ENCODE measurements at places on chromosomes 13 and 19.
A peak's percentile ranks its signal among the peaks of the same experiment; 100 is the strongest.

DNA sequence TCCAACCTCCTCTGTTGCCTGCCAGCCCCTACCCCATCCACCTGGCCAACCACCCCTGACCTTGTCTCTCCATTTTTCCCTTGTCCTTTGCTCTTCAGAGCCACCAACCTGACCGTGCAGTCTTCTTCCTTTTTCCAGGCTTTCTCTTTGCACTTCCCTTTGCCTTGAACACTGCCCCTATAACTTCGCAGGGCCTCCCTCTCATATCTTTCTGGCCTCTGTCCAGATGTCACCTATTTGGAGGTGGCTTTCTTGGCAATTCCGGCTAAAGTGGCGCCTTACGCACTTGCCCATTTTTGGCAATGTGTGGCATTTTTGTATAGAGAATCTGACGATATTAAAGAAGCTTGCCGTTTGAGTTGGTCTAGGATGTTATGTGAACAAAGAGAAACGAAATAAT, 844 bp downstream of the ZNF543 start:
- ATAC-seq = no peak

GRCh38 chr13:86066611-86067365, 267.6 kb upstream of the SLITRK6 start:
- no peak for ATAC-seq

DNA sequence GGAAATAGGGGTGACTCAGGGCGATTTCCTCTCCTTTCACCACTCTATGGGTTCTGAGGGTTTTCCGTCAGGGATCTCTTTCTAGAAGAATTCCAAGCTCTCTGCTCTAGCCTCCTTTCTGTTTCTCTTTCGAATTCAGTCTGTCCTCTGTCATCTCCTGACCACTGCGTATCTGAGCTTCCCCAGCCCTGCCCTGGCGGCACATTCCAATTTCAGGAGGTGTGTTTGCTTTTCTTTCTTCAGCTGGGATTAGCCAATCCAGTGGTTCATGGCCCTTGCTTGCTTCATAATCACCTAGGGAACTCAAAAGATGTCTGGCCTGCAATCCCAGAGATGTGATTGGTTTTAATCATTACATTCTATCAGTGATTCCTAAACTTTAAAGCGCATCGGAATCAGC, 9.4 kb downstream of the IFNL2 start:
- no peak for ATAC-seq

GRCh38 chr13:80101040-80101439, 239.9 kb downstream of the SPRY2 start:
- ATAC-seq = peak; percentile 55

- ATAC-seq = no peak
Measured at GRCh38 chr13:50422181-50423148, 407.2 kb downstream of the KCNRG start.

GRCh38 chr13:109406376-109406992, 379.9 kb downstream of the IRS2 start:
- ATAC-seq = no peak

DNA sequence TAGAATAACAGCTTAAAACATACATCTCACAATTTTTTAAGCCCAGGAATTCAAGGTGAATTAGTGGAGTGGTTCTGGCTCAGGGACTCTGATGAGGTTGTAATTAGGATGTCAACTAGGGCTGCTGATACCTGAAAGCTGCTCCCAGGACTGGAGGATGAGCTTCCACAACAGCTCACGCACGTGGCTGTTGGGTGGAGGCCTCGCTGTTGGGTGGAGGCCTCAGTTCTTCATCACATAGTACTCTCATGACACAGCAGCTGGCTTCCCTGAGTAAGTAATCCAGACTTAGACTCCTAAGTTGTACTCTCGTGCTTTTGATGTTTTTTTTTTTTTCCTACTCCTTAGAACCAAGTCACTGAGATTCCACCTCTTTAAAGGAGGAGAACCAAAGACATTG, 577.1 kb upstream of the PRR20A start:
- no peak for ATAC-seq

- no peak for ATAC-seq
Measured at GRCh38 chr13:100809856-100810255, 135.3 kb upstream of the TMTC4 start.

DNA sequence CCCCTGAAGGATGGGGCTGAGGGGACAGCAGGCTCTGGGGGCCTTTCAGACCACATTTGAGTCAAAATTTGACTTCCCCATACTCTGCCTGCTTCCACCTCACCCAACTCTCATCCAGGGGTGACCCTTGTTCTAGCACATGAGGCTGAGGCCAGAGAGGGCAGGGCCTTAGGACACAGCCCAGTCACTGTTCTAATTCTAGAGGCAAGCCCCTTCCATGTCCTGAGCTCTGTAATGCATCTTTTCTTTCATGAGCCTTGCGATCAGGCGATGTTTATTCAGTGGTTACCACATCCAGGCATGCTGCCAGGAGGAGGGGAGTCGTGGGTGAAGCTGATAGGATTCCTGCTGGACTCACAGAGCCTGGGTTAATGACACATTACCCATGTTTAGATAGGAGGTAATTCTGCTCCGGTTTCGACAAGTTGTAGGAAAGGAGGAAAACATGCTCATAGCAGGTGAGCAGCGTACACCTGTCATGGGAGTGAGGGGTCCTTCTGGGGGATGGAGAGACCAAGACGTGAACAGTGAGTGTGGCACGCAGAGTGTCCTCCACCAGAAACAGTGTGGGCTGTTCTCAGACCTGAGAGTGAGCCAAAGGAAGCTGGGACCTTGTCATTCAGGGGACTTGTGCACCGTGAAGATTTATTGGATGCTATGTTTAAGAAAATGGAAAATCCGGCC, 9.3 kb downstream of the RPS9 start:
- ATAC-seq = peak; percentile 82

GRCh38 chr13:39961036-39961435, 305.6 kb downstream of the COG6 start:
- ATAC-seq = no peak

DNA sequence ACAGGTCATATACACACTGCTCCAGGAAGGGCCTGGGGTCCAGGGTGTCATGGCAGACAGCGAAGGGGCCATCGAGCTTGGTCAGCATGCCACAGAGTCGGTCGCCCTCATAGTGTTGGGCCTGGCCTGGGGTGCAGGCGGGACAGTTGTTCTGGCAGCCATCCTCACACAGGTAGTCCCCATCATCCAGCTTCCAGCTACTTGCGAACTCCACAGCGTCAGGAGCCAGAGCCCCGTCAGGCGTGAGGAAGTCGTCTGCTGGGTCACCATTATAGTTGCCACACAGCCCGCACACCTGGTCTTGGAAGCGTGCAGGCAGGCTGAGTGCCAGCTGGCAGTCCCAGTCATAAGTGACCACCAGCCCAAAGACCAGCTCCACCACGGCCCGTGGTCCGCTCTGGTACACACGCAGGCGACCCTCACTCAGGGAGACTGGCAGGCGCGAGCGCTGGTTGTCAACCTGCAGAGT, 16.2 kb downstream of the FCGBP start:
- no peak for ATAC-seq

DNA sequence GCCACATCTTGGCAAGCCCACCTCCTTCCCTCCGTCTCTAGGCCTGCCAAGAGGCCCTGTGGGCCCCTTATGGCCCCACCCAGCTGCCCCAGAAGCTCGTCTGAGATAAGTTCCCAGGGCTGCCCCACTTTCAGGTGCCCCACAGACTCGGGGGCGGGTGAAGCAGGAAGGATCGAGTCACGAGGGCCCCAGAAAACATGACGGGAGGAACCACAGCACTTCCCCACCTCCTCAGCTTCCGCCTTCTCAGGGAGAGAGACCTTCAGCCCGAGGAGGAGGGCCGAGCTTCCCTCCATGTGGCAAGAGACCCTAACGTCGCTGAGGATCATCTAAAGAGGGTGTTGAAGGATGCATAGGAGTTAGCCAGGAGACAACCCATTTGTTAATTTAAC, 4.5 kb upstream of the IL12RB1 start:
- ATAC-seq = no peak

DNA sequence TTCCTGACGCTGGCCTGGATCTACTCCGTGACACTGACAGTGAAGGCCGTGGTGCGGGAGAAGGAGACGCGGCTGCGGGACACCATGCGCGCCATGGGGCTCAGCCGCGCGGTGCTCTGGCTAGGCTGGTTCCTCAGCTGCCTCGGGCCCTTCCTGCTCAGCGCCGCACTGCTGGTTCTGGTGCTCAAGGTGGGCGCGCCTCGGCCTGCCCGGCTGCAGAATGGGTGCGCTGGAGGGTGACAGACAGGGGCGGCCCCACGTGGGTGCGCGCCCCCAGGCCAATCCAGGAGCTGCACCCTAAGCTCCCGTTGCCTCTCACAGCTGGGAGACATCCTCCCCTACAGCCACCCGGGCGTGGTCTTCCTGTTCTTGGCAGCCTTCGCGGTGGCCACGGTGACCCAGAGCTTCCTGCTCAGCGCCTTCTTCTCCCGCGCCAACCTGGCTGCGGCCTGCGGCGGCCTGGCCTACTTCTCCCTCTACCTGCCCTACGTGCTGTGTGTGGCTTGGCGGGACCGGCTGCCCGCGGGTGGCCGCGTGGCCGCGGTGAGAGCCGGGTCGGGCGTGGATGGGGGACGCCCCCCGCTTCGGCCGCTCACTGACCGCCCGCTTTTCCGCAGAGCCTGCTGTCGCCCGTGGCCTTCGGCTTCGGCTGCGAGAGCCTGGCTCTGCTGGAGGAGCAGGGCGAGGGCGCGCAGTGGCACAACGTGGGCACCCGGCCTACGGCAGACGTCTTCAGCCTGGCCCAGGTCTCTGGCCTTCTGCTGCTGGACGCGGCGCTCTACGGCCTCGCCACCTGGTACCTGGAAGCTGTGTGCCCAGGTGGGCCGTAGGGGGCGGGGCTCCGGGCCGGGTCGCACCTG, 7.2 kb downstream of the ABCA7 start:
- no peak for ATAC-seq

- peak; percentile 92 for ATAC-seq
Measured at GRCh38 chr13:30908416-30908980, 2.4 kb downstream of the MEDAG start.

- ATAC-seq = no peak
Measured at GRCh38 chr19:17754634-17755442, 3.6 kb downstream of the FCHO1 start.

GRCh38 chr13:21081926-21082325, 20.5 kb upstream of the LATS2 start:
- no peak for ATAC-seq

- peak; percentile 81 for ATAC-seq
Measured at GRCh38 chr19:35030257-35031071, at the start of gene SCN1B. Gene SCN1B (plus strand): TSS chr19:35030470. CDS start chr19:35030821, 351 bp downstream.

GRCh38 chr13:44605721-44606120, 29.6 kb upstream of the TSC22D1 start:
- ATAC-seq = no peak

DNA sequence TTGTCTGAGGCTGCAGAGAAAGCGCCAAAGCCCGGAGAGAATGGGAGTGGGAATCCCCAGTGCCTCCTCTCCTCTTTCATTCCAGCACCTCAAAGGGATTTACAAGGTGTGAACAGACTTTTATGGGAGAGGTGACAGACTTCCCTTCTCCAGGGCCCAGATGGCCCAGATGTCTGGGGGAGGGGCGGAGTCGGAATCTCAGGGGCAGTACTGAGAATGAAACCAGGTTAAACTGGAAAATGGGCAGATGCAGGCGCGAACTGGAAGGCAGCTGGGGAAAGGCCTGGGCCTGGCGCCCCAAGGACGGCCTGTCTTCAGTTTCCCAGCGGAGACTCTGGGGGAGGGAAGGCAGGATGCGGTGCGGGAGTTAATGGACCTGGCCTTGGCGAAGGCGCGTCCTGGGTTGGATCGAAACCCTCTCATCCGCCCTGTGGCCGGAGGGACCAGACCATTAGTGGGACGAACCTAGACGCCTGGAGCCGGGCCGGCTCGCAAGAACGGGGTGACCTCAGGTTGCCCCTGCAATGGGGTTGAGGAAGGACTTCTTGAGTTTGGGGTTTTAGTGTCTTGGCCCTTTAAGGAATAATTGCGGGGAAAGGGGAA, 592 bp upstream of the TRIP10 start:
- no peak for ATAC-seq

DNA sequence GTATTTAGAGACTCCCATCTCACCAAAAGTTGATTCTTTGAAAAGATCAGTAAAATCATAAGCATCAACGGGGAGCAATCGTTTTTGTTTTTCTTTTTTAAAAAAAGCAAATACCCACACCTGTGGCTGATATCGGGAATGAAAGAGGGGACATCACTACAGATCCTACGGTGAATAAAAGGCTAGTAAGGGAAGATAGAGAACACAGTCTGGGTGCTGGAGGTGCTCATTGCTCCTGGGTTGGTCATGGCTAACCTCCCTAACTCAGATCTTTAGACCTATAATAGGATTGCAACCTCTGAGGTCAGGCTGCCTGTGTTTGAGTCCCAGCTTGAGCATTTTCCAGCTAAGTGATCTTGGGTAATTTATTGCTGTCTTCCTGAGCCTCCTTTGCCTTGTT, 1.1 kb downstream of the EHD2 start:
- no peak for ATAC-seq

DNA sequence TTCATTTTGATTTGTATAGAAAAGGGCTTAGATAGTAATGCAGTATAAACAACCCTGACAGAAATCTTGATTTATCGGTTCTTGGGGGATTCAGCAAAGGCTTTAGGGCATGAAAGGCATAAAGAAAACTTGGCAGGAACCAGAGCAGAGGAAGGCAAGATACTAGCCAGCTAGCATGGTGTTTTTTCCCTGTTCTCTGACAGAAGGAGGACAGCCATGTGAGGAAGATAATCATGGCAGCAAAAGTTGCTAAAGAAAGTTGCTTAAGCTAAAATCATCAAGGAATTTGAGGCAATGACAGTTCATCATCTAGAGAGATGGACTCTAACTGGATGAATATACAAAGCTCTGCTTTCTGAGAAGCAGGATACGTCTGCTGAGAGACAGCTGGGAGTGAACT, 294.1 kb downstream of the KCNRG start:
- no peak for ATAC-seq

DNA sequence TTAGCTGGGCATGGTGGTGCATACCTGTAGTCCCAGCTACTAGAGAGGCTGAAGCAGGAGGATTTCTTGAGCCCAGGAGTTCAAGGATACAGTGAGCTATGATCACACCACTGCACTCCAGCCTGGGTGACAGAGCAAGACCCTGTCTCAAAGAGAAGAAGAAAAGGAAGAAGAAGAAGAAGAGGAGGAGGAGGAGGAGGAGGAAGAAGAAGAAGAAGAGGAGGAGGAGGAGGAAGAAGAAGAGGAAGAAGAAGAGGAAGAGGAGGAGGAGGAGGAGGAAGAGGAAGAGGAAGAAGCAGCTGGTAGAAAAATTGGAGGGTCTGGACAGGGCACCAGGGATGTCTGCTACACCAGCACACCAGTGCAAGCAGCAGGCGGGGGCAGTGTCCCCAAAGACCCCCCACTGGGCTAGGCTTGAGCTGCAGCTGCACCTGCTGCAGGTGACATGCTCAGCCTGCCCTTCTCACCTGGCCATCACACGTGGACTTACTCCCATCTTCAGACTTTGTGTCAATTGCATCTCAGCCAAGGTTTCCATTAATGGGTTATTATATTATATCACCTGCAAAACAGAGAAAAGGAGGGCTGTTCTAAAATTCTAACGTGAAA, 180.9 kb upstream of the ZNF507 start:
- ATAC-seq = no peak

GRCh38 chr19:2337329-2337707, 8.8 kb downstream of the SPPL2B start:
- peak; percentile 49 for ATAC-seq
